ENCODE measurements at places on chromosomes 16 and 17.

DNA sequence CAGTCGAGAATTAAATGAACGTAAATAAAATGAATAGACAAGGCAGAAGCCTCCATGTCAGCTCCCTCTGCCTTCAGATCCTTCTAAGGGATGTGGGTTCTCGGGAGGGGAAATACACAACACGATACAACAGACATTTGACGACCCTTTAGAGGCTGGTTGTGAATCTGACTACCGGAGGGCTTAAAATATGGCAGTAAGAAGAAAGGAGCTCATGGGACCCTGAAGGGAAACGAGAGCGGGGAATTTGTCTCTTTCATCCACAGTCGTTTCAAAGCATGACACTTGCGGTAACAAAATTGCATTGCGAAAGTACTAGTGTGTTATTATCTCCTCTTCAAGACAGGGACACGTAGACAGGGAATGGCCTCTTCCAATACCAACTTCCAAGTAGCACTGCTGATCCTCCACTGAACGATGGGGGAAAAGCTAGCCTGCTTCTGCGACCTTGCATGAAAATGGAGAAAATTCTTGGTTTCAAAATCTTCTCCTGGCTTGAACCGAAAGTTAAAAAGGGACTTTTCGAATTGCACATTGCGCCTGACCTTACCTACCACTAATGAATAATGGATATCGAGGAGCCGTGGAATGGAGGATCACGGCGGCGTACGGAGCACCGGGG lies 1.2 kb upstream of the TNRC6C start:
- DNase-seq: no peak

- DNase-seq: no peak
Measured at GRCh38 chr17:22145605-22146178, 453.4 kb downstream of the KCNJ18 start.

- no peak for DNase-seq
Measured at GRCh38 chr16:85594273-85594977, 18.7 kb upstream of the GSE1 start.

- DNase-seq: no peak
Measured at GRCh38 chr16:24409045-24409444, 130.3 kb upstream of the RBBP6 start.

- DNase-seq: no peak
Measured at GRCh38 chr17:55521186-55521585, 9.9 kb upstream of the SMIM36 start.
